Heart right ventricle (tissue), 16 donors: ENCODE measurements at places on chromosomes 6 and 20. TPM values are rescaled to one million over a fixed set of nuclear protein-coding genes. Genes with fewer than 3 reads are reported as not detected.

Gene TGM3
- total RNA-seq: not detected

Gene DDR1
- total RNA-seq: 25.1 TPM

Gene CNR1
- total RNA-seq: 0.44 TPM

DNA sequence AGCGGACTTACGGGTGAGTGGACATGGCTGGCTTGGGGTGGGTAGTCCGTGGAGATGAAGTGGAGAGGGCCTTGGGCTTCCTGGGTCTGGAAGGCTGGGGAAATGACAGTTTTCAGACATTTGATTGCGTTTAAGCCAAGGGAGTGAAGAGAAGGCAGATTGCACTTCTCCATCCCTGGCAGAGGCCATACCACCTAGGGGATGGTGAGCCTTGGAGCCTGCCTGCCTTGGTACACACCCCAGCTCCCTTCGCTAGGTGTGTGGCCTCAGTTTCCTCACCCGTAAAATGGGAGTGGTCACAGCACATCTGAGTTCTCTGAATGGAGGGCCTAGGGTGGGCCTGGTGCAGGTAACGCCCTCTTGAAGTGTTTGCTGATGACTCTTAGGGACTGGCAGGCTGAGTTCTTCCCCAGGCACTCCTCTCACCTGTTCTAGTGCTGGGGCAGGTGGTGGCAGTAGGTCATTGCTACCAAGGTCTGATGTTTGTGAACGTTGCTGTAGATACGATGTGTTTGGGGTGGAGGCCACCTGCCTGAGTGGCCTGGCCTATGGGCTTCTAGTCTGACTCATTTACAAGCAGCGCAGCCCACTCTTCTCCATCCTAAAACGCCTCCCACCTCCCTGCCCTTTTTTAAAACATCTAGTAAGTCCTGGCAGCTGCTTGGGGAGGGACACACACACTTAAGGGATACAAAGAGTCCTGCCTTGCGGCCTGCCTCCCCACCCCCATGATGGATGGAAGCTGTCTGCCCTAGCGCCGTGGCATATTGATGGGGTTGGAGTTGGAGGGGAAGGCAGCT is 2.3 kb downstream of the RBM38 start:
- DNase-seq: no peak

GRCh38 chr6:80439721-80440470 is 333.4 kb downstream of the BCKDHB start:
- no peak for DNase-seq

- DNase-seq: peak; percentile 23
These were observed 61.2 kb upstream of the TRAF3IP2 start for GRCh38 chr6:111666847-111667246.

- peak; percentile 20 for DNase-seq
These were observed 125.0 kb downstream of the C6orf118 start for GRCh38 chr6:165184192-165184979.

DNA sequence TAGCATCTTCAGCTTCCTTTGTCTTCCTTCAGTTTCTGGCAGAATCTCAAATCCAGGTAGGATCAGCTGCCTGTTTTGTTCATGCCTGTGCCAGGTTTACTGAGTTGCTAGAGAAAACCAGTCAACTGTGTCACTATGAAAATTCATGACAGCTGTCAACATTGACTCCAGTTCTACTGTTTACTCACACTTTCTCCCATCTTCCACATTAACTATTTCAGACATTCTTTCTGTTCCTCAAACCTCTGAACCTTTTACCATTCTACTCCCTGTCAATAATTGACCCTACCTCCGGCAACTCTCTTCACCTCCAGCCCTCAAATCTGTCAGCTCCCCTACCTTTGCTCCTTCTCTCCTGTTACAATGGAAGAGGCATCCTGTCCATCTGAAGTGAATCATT is 8.5 kb downstream of the ENPP4 start:
- DNase-seq: no peak

DNA sequence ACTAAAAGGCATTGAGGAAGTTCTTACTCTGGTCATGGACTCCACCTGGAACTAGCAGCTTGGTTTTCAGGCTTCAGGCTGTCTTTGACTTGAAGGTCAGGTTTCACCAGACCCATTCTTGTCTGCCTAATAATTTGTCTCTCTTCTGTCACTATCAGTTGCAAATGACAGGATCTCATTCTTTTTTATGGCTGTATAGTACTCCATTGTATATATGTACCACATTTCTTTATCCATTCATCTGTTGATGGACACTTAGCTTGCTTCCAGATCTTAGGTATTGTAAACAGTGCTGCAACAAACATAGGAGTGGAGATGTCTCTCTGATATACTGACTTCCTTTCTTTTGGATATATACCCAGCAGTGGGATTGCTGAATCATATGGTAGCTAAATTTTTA is 73.1 kb upstream of the SYNCRIP start:
- DNase-seq: no peak

DNA sequence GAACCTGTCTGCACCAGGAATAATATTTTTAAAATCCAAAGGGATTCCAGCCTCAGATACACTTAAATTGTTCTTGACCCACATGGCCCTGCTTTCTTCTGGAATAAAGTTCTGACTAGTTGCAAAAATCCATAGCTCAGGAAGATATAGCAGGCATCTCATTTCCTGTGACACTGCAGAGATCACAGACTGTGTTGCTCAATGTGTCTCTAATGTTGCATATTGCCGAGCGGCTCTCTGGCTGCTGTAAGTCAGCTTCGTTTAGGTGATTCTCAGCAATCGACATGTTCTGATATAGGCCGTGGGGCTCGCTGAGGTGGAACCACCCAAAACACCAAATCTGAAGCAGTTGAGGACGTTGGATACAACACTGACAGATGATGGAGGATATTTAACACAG is 498.3 kb upstream of the AGPAT4 start:
- DNase-seq: no peak
